ENCODE measurements at places on chromosomes 1 and 21.

- DNase-seq: no peak
Observed at GRCh38 chr1:174990382-174990999, 9.3 kb upstream of the CACYBP start.

GRCh38 chr21:45969921-45970673, 11.5 kb upstream of the COL6A1 start:
- DNase-seq: no peak

- DNase-seq: no peak
Observed at GRCh38 chr1:92482665-92483609, 3.8 kb downstream of the GFI1 start.

DNA sequence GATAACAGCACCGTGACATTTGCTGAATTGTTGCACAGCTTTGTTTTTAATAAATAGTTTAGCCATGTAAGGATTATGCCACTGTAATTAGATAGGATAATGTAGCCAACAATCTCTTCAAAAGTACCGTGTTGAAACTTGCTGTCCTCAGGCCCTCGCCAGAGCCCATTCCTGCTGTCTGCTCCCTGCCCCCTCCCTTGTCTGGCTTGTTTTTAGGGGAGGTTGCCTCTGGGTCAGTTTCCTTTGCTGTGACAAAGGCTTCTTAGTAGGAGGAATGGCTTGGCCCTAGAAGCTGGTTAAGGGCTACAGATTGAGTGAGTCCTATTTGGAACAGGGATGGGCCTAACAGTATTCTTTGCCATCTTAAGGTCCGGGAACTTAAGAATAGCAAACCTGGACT, 107.9 kb downstream of the LMO4 start:
- no peak for DNase-seq

DNA sequence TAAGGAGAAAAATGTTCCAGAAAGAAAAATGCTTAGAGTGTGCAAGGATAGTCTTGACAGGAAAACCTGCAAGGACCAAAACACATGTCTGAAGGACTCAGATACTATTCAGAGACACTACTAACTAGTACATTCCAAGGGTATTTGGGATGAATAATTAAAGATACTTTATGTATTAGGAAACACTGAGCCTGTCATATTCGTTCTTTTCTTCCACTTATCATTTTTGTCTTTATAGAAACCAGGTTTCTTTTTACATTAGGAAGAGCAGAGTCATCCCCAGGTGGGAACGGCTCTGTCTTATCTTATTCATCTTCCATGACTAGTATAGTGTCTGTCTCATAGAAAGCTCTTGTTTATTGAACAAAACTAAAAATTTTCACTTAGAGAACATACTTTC, 296.2 kb upstream of the ESRRG start:
- no peak for DNase-seq

GRCh38 chr1:46159516-46159915, 15.4 kb upstream of the TSPAN1 start:
- no peak for DNase-seq

DNA sequence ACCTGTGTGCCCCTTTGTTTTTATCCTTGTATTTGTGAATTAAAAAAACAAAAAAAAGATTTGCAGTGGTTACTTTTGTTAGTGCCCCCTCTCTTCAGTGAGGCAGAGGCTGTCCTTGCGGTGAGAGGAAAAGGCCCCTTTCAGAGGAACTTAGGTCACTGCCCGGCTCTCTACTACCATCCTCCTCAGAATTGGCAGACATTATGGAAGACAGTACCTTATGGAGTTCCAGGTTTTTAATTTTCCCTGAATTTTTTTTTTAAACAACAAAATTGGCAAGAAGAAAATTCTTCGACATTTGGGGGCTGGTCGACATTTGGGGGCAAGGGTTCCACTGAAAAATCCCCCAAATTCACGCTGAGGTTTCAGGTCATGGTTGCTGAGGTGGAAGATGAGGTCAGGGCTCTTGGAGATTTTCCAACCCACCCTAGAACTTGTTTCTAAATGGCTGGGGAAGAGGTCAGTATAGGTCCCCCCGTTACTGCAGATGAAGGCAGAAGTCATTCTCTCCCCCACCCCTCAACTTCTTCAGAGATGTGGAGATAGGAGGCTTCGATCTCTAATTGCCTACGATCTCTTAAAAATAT, 5.3 kb downstream of the RXFP4 start:
- no peak for DNase-seq

Measured in stimulated activated CD4-positive, alpha-beta T cell treated with anti-CD3 and anti-CD28 coated beads, Interleukin-4, amount 100 ng/mL, for 24 hours (primary cell).